ENCODE measurements at places on chromosomes 12 and 14.
A peak's percentile ranks its signal among the peaks of the same experiment; 100 is the strongest.

DNA sequence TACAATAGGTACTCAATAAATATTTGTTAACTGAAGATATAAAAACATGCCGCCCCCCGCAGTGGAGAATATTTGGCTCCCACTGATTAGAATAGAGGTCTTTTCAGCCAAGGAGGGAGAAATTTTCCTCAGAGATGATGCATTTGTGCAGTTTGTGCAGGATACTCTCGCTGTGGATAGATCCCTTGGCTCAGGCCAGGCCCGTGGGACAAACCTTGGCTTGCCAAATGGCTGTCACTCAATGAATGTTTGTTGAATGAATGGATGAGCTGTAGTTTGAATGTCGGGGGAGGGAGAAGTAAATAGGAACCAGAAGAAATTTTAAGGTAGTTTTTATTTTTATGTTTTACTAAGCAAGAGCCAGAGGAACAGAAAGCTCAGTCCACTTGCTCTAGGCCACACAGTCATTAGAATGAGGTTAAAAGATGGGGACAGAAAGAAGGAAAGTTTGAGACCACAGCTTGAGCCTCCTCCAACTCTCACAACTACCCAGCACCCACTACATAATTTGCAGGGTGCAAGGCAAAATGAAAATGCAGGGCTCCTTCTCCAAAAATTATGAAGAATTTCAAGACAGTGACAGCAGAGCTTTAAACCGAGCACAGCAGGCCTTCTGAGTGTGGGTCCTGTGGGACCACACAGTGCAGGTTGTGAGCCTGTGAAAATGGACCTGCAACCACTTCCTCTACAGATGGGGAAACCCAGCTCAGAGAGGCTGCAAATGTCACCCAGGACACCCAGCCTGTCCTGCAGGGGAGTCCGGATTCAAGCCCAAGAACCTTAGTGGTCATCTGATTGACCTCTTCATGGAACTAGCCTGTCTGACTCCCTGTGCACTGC is 51.4 kb downstream of the WSCD2 start:
- DNase-seq, result no peak

- no peak for DNase-seq
These were observed 502.6 kb downstream of the FUT8 start for GRCh38 chr14:65915125-65915524.

DNA sequence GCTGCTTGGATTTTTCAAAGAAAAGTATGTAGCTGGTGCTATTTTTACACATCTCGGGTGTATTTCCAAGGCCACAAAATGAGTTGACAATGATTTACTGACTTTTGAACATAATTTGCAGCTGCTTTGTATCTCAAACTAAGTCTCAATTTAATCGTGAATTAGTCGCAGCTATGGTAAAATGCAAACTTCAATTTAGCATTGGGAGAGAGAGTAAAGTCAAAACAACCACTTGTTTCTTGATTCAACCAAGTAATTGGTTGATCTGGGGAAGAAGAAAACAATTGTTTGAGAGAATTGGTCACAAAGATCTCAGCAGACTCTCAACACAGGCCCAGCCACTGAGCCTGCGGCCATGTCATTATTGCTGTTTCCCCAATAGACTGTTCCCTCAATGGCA is 75.0 kb upstream of the DYRK2 start:
- no peak for DNase-seq

- DNase-seq, result no peak
These were observed 29.1 kb downstream of the CCDC88C start for GRCh38 chr14:91388551-91388975.

DNA sequence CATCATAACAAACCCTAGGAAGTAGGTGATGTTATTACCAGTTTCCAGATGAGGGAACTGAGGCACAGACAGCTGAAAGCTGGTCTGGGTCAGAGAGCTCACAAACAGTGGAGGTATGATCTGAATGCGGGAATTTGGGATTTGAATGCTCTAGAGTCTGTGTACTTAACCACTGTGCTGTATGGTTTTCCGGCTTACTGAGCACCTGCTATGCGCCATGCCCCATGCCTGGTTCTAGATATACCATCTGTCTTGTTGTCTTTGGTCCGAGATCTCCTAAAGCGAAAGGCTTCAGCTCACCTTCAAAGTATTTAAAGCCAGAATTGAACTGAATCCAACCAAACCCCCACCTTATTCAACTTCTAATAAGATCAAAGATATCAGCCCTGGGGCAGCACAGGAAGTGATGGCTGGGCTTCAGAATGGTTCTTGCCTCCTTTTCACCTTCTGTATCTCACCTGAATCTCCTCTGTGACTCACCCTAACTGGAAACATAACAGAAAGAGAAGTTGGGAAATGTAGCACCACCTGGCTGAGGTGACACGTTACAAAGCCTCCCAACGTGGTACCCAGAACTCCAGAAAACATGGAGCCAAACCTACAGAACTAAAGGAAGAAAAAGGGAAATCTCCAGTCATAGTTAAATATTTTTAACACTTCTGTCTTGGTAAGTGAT is 54.3 kb downstream of the PRMT8 start:
- no peak for DNase-seq

DNA sequence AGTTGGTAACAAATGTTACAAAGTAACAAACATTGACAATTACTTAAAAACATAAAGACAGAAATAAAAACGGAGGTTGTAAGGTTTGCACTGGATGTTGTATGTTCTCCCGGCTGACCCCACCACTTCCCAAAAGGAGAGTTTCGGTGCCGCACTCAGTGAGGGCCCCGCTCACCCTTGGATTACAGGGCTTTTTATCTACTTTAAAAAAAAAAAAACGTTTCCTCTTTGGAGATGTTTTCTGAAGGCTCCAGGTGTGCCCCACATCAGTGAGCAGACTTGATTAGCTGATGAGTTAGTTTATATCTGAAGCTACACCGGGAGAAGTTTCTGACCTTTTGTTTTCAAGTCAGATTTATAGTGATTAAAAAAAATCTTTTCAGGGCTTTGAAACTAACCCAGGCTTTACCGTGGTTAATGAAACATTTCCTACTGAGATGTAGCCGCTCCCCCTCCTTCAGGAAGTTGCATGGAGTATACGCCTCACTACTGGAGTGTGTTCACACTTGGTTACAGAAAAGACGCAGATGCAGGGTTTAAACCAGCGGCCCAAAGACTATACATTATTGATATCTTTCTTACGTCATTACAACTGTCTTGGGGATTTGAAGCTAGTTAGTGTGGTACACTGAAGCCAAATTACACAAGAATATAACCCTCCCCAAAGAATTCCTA is 38.0 kb upstream of the BCL7A start:
- no peak for DNase-seq

GRCh38 chr12:31586728-31587127 is 4.2 kb downstream of the DENND5B start:
- no peak for DNase-seq

DNA sequence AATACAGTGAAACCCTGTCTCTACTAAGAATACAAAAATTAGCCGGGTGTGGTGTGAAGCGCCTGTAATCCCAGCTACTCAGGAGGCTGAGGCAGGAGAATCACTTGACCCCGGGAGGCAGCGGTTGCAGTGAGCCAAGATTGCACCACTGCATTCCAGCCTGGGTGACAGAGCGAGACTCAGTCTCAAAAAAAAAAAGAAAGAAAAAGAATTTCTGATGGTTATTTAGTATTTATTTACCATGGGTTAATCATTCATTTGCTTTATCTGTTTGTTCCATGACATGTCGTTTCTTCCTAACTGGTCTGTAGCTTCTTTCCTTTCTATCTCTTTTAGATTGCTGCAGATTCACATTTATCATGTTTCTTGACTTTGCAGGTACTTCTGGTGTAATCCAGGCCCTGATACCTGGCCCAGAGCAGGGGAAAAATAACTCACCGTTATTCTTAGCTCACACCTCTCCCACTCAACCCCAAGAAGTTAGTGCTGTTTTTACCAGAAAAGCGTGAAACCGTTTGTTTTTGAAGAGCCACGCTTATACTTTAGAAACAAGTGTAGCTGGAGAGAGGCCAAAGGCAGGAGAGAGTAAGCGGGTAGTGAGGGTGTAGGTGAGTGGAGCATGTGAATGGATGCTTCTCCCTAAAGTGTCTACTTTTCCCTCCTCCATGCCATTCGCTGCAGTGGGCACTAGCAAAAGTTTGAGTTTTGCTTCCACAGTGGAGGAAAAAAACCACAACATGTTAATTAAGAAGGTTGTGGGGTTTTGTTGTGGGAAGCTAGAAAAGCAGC is 45.4 kb downstream of the SRGAP1 start:
- DNase-seq, result no peak

GRCh38 chr12:111122458-111122878 is 202.1 kb upstream of the MYL2 start:
- no peak for DNase-seq

DNA sequence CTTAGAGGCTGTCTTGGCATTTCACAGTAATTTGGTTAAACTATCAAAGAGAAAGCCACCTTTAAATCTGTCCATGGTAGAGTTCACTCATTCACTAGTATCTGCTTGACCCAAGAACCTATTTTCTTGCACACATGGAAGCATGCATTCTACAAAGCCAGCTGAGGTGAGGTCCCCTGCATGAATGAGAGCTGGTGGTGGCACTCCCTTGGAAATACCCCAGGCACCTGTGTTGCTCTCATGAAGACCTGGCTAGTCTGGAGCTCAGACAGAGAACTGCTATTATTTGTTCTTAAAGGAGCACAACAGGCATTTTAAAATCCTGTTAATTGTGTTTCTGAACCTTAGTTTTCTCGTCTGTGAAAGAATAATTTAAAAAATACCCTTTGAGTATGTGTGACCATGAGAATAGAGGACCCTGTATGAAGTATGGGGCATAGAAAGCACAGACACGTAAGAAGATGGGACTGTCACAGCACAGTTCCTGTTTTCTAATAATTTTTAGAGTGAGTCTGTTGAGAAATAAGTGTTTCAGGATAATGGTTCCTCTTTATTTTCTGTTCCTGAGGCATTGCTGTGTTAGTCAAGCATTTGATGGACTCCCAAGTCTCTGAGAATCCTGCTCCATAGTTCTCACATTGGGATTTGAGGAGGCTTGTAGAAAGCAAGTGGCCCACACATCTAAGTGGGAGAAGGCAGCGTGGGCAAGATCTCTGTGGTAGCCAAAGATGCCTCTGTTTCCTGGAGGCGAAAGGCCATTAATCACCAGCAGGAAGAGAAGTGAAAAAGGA is 10.9 kb downstream of the RGS6 start:
- DNase-seq, result no peak

GRCh38 chr12:95390932-95391331 is 83.0 kb upstream of the METAP2 start:
- no peak for DNase-seq

GRCh38 chr12:131939007-131939406 is 9.9 kb downstream of the PUS1 start:
- DNase-seq, result no peak

GRCh38 chr12:94460616-94460959 is 921 bp upstream of the CEP83 start:
- no peak for DNase-seq

- DNase-seq, result no peak
These were observed 40.2 kb upstream of the OTOGL start for GRCh38 chr12:80059102-80059501.

- DNase-seq, result no peak
These were observed 1.6 kb upstream of the SSTR1 start for GRCh38 chr14:38205949-38206665.

DNA sequence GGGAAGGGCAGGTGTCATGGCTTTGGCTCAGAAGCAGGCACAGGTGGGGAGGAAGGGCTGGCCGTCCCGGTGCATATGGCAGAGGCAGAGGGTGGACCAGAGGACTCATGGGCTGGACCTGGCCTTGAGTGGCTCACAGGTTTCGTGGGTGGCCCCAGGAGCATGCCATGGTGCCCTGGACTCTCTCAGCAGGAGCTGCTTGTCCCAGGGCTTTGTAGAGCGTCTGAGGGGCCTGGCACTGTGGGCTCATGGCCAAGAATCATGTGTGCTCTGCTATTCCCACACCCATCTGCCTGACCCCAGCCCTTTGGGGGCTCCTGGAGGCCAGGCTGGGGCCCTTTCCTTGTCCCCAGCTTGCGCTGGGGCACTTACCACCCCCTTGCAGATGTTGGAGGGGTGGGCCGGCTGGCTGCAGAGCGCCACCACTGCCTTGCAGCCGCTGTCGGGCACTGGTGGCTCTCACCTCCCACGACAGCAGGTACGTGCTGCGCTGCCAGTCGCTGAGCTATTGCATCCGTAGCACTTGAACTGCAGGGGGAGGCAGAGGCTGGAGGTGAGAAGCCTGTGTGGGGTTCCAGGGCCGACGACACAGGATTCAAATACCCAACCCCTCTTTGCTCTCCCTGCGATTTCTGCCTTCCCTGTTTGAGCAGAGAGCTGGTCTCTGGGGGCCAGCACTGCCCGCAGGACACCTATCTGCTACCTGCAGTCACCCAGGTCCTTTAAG is 187.4 kb upstream of the PRMT8 start:
- DNase-seq, result no peak

DNA sequence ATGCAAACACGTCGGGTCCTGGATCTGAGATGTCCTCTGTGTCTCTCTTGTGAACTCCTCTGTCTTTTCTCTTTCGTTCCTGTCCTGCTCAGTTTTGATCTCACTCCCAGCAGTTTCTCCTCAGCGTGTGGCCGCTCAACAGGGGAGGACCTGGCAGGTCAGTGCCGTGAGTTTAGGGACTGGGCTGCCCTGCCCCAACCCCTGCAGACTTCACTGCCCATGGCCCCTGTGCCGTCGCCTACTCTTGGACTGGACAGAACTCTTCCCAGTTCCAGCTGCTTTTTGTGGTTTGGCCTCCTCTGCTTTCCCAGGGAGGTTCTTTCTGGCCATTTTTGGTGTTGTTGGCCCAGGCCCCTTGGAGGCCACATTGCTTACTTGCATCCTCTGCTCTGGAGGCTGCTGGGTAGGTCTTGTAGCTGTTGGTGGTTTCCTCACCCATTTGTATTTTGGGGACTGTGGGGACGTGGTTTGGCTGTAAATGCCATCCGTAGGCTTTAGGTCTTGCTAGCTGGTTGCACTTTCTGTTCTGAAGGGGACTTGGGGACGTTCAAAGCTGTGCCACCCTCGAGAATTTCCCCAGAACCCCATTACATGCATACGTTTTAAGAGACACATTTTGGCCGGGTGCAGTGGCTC is 20.0 kb upstream of the DNAH10 start:
- peak; percentile 17 for DNase-seq

DNA sequence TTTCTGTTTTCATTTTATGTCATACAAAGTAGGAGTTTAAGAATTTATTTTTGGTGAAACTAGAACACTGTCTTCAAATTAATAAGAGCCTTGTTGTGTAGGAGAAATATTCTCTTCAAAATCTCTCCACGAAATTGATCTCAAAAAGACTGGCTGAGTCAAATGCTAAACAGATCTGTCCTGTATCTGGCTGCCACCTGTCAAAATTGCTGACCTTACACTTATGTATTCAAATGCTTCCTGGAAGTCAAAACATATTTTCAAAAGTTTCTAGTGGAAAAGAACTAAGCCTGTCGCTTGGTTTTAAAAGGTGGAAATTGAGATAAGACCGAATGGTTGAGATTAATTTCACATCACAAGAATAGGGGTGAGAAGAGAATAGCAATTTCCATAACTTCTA is 121.4 kb downstream of the RGS6 start:
- no peak for DNase-seq

Data from stimulated activated CD8-positive, alpha-beta memory T cell treated with anti-CD3 and anti-CD28 coated beads, Interleukin-15, amount 100 ng/mL, for 48 hours (primary cell).